Natural killer cell (primary cell): ENCODE measurements at places on chromosomes 6 and 20.

GRCh38 chr6:129844118-129844891 lies 16.8 kb downstream of the TMEM244 start:
- DNase-seq, result no peak

DNA sequence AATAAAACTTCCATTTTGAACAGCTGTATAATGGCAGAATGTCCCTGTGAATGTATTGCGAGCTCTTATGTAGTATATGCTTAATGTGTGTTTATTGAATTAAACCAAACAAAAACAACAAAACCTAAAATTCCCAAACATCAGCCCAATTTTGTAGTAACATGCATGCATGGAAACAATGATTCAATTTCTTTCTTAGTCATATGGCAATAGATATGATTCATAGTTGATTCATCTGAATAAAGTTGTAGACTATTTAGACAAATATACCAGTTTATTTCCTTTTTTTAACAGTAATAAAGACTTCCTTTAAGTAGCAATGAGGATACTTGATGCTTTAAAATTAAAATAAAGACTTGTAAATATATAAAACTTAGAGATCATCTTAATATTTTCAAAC lies 670.6 kb downstream of the CD109 start:
- no peak for DNase-seq

- DNase-seq, result peak; percentile 54
Observed at GRCh38 chr6:11975353-11975977, 36.6 kb upstream of the HIVEP1 start.

DNA sequence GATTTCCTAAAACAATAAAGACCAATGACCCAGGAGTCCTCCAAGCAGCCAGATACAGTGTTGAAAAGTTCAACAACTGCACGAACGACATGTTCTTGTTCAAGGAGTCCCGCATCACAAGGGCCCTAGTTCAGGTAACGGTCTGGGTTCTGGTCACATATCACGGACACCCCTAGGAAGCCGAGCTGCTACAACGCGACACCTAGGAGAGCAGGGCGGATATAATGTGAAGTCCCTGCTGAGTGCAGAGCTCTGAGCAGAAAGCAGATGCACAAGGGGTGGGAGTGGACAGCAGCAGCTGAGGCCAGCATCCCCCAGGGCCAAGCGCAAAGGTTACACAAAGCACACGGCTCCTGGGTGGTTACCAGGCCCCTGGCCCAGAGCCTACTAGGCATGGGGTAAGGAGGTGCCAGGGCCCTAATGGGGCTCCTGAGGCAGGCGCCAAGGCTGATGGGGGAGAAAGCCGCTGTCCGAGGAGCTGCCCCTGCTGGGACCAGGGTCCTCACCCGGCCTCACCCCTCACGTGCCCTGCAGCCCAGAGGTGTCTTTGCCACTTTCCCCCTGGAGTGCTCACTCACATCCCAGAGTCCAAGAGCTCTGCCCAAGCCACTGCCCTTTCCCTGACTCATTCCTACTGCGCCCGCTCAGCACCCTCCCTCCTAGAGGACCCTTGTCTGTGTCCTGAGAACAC lies 8.4 kb downstream of the CST7 start:
- peak; percentile 17 for DNase-seq

GRCh38 chr6:13357551-13358075 lies 29.3 kb upstream of the TBC1D7 start:
- DNase-seq, result no peak

DNA sequence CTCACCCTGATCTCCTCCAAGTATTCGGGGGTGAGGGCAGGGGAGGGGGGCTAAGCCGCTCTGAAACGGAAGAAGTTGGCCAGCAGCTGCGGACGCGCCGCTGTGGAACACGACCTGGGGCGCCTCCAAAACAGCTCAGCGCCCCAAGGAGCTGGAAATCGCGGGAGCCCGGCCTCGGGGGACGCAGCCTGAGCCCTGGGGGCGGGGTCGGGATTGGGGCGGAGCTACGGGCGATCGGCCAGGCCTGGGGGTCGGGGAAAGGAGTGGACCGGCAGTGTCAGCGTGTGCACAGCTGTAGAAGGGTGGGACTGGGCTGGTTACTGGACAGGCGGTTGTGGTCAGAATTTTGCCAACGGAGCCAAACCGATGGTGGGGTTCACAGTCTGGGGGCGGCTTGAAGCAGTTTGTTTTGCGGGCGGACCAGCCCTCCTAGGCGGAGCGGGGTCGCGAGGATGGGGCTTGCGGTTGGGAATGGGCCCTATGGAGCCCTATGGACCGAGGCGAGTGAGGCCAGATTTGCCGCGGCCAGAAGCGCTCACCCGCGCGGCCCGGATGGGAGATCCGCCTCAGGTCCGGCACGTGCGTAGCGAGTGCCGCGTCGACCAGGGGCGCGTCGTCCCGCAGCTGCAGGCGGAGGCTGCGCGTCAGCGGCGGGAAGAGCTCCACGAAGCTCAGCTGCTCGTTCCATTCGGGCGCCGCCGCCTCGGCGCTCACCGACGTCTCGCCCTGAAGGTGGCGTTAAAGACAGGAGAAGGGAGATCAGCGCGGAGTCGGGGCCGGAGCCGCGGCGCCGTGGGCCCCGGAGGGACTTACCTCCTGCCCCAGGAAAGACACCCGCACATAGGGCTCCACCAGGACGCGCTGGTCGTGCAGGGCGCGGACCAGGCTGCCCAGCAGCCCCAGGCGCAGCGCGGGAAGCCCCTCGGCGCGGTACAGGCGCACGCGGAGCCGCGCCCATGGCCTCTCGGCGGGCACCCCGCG lies 14.3 kb upstream of the SPAG4 start:
- peak; percentile 61 for DNase-seq

GRCh38 chr6:134456226-134456625 lies 138.3 kb upstream of the SGK1 start:
- peak; percentile 54 for DNase-seq

GRCh38 chr20:10674684-10675449 lies 1.1 kb upstream of the JAG1 start:
- peak; percentile 63 for DNase-seq

DNA sequence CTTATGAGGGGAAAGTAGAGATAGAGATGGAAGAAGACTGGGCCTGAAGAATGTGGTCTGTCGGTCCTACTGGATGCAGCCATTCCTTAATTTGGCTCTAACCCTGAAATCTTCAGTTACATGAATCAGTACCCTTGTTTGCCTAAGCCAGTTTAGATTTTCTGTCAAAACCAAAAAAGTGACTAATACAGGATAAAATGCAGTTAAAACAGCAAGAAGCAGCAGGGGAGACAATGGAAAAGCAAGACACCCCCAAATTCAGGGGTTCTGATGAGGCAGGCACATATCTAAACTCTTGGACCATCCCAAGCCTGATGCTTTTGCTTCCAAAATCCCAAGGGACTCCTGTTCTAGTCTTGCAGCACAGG lies 17.4 kb upstream of the UBE2V1 start:
- DNase-seq, result no peak

- no peak for DNase-seq
Observed at GRCh38 chr6:40176152-40176551, 241.9 kb upstream of the MOCS1 start.

- DNase-seq, result no peak
Observed at GRCh38 chr20:41623625-41624375, 5.6 kb upstream of the CHD6 start.

DNA sequence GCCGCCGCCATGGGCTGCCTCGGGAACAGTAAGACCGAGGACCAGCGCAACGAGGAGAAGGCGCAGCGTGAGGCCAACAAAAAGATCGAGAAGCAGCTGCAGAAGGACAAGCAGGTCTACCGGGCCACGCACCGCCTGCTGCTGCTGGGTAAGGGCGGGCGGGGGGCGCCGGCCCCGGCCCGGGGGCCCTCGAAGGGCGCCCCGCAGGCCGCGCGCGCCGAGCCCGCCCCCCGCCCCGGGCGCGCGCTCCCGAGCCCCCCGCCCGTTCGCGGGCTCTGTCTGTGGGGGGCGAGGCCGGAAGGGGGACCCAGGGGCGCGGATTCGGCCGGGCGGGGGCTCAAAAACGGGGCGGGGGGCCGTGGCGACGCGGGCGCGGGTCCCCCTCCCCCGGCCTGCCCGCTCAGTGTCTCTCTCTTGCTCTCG lies 39.2 kb downstream of the GNAS start:
- peak; percentile 65 for DNase-seq

DNA sequence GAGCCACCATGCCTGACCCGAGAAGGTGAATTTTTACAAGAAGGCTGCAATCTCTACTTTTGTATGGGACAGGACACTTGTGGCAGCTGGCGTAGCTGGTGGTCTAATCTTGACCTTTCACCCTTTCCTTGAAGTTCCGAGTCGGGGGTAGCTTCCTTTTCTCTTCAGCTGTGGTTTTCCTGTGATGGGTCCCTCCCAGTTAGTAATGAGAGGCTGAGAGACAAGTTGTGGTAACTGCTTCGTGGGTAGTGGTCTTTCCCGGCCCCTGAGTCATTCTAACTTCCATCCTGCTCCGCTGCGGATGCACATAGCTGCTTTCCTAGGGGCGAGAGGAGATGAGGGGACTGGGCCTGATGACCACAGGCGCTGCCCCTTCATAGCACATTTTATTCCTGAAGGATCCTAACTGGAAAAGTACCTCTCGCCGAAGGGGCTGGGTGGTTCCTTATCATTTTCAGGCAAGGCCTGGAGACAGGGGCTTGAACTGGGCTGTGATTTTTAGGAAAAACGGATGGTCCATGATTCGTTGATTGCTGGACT lies 3.1 kb downstream of the SYNJ2 start:
- no peak for DNase-seq

GRCh38 chr6:39037707-39038106 lies 10.9 kb upstream of the GLP1R start:
- no peak for DNase-seq

GRCh38 chr6:81944661-81945060 lies 192.2 kb upstream of the TENT5A start:
- no peak for DNase-seq

DNA sequence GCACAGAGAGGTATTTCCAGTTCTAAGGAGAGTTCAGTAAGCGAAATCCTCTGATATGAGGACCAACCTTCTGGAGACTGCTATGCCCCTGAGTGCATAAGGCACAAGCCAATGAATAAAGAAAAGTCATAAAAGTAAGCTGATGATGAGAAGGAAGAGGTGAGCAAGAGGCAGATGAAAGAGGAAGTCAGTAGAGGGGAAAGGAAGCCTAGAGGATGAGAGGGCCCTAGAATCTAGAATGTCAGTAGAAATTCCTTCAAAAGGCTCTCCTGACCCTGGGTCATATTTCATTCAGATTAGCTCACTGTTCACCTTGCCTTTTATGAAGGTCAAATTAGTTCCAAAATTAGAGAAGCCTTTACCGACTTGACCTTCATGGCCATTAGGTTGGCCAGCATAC lies 209.2 kb downstream of the CD83 start:
- DNase-seq, result no peak

- DNase-seq, result peak; percentile 34
Observed at GRCh38 chr6:37021356-37022129, 16.1 kb downstream of the FGD2 start.

DNA sequence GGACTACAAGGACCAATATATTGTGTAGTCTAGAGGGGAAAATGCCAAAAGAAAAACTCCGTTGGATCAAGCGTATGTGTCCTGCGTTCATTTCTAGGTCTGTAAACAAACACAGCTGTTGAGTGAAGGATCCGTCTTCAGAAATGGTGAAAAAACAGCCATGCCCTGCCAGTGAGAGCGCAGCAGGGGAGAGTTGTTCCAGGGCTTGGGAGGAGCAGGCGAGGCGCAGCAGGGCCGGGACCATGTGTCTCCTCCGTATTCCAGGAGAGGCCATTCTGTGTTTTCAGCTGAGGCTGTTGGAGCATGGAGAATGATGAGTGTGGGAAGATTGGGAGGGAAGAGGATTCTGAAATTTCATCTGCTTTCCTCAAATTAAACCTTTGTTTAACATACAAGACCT lies 38.0 kb downstream of the BMP6 start:
- no peak for DNase-seq

- DNase-seq, result no peak
Observed at GRCh38 chr6:46098678-46099077, 31.1 kb upstream of the ENPP4 start.

DNA sequence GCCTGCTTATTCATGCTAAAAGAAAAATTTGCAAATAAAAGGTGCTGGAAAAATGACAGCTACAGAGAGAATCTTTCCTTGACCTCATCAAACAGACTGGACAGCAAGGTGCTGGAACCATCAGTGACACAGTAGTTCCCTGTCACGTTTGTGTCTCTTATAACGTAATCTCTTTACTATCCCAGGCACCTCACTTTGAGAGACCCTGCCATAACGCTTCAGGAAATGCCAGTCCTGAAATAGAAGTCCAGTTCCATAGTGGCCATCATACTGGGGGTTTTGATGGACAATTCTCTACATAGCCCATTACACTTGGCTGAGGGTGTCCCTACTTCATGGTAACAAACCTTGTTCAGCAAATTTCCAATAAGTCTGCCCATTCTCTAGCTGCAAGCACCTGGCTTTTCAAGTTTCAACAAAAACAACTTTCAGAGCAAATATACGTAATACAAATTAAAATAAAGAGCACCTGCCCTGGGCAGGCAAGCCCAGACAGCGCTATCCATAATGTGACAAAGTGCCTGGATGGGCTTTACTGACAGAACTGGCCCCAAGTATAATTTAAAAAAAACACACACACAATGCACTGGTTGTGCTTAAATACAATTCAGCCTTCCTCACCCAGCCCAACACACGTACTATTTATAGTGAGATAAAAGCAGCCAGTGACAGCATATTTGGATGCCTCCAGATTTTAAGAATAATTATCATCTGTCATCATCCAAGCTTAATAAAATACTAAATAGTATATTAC lies 38.7 kb downstream of the CNKSR3 start:
- no peak for DNase-seq

DNA sequence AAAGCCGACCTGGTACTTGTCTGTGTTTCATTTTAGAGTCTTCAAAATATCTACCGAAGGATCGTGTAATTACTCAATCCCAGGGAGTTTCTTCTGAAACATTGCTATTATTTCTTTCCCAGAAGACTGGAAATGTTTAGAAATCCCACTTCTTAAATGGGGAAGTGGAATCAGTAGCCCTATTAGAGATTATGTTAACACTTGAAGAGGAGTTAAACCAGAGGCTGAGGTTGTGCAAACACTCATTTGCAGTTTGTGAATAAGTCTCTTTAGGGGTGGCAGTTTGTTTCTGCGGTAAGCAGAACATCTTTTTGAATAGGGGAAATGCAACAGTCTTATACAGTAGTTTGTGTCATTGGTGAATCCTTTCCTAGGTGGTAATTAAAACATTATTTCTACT lies 21.3 kb downstream of the DSP start:
- no peak for DNase-seq

GRCh38 chr6:89975991-89976693 lies 81.9 kb downstream of the GJA10 start:
- DNase-seq, result no peak

DNA sequence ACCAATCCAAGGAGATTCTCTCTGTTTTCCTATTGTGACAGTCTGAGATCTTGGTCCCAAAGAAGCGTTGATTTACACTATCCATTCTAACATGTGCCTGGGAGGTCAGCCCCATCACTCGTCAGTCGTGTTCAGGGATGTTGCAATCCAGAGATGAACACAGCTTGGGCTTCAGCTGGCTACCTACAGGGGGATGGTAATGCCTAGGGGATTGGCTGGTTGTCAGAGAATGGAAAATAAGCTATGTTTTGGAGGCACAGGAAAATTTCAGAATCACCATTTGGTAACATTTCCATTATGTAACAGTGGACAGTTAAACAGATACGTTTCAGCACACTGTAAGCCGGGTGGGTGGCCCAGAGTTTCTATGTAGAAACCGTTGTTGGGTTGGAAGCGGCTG lies 147.1 kb upstream of the RALGAPA2 start:
- no peak for DNase-seq

- DNase-seq, result peak; percentile 32
Observed at GRCh38 chr6:89952686-89953085, 58.4 kb downstream of the GJA10 start.

- DNase-seq, result no peak
Observed at GRCh38 chr6:163249651-163250101, 164.8 kb upstream of the QKI start.

- no peak for DNase-seq
Observed at GRCh38 chr6:71537717-71538116, 249.1 kb downstream of the OGFRL1 start.
